ENCODE measurements at places on chromosomes 11 and 22.

- no peak for DNase-seq
These were observed 136.9 kb upstream of the SYT13 start for GRCh38 chr11:45423036-45423435.

DNA sequence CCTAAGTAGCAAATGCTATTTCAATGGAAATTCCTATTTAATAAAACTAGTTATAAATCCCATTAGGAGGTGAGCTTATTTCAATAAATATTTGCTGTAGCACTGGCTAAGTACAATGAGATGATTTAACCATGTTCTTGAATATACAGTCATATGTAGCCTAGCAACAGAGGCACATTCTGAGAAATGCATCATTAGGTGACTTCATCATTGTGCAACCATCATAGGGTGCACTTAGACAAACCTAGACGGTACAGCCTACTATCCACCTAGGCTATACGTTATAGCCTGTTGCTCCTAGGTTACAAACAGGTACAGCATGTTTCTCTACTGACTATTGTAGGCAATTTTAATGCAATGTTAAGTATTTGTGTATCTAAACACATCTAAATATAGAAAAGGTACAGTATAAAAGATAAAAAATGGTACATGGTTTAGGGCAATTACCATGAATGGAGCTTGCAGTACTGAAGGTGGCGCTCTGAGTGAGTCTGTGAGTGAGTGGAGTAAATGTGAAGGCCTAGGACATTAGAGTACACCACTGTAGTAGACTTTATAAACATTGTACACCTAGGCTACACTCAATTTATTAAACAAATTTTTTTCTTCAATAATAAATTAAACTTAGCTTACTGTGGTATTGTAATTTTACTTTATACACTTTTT lies 350.1 kb downstream of the CASP12 start:
- no peak for DNase-seq

DNA sequence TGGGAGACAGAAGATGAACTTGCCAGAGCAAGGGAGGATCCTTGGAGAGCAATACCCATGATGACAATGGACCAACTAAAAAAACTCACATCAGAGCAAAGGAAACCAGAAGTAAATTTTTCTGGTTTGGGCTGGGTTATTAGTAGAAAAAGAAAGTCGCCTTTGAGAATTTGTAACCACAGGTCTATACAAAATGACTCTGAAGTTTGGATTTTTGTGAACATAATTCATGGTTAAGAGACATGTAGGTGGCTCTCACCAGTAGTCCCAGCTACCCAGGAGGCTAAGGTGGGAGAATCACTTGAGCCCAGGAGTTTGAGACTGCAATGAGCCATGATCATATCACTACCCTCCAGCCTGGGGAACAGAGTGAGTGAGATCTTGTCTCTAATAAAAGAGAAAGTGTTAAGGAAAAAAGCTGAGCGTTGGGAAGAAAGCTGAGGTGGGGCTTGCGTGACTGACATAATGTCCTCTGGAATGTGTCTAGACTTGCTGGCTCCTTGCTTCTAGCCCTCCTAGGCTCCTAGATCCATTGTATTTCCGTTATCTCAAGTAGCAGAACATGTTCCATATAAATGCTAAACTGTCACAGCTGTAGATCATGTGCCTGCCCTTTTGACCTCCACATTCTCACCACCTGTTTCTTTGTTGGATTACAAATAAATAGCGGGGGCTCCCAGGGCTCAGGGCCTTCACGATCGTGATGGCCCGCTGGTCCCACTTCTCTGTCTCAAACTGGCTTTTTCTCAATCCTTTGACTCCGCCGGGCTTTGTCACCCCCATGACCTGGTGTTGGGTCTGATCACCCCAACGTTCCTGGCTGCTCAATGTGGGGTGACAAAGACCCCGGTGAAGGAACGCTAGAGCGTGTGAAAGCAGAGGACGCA lies 56.2 kb upstream of the SC5D start:
- no peak for DNase-seq

- DNase-seq = no peak
These were observed 497.3 kb downstream of the MIAT start for GRCh38 chr22:27154717-27155116.

DNA sequence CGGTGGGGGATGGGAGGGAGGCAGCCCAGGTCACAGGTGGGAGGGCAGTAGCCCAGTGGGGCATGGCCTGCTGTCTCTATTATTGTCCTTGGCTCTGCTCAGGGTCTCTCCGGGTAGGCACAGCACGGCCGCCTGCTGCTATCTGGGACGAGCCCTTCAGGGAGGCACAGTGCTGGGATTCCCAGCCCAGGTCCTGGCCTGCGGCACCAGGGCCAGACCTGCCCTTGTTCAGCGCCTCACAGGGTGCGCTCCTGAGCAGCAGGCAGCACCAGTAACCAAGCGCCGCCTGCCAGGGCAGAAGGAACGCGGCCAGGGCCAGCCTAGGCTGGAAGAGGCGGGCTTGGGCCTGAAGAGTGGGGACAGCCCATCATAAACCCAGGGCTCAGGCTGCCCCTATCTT lies 151.0 kb downstream of the MPPED1 start:
- DNase-seq = no peak

DNA sequence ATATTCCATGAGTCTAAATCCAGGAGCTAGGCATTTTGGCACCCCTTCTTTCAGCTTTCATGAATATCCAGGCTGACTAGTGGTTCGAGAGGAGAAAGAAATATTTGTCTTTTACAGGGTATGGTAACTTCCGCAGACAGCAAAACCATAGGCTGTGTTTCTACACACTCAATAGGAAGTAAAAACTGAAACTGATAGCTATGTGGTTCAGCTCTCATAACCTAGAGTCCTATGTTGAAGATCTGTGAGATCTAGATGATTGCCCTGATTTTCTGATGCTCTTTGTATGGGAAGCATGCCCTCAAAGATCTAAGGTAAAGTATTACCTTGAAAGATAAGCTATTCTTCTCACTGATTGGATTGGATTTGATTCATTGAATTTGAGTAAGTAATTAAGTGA lies 118.3 kb downstream of the CD44 start:
- no peak for DNase-seq

- no peak for DNase-seq
These were observed 32.9 kb upstream of the SLN start for GRCh38 chr11:107744736-107745135.

DNA sequence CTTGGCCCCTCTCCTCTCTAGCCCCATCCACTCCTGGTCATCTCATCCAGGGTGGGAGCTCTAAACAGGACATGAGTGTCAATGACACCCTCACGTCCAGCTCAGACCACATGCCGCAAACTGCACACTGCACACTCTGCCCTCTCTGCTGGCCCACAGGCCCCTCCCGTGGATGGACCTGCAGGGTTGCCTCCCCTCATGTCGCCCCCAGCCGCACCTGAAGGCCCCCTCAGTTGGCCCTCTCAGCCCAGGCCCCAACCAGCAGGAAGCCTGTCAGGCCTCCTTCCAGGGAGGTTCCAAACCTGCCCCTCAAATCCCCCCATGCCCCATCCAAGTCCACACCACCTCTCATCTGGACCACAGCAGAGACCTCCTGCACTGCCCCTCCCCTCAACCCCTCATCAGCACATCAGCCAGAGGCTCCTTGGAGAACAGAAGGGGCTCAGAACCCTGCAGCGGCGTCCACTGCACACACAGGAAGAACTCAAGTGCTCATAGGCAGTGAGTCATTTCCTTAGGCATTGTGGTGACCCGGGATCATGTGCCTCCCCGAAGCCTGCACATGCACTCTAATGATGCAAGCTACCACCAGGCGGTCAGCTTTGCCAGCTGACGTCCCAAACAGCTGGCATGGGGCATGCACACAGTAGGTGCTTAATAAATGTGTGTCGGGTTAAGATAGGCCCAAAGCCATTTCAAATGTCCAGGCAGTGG lies 12.9 kb upstream of the CDKN1C start:
- peak; percentile 42 for DNase-seq

DNA sequence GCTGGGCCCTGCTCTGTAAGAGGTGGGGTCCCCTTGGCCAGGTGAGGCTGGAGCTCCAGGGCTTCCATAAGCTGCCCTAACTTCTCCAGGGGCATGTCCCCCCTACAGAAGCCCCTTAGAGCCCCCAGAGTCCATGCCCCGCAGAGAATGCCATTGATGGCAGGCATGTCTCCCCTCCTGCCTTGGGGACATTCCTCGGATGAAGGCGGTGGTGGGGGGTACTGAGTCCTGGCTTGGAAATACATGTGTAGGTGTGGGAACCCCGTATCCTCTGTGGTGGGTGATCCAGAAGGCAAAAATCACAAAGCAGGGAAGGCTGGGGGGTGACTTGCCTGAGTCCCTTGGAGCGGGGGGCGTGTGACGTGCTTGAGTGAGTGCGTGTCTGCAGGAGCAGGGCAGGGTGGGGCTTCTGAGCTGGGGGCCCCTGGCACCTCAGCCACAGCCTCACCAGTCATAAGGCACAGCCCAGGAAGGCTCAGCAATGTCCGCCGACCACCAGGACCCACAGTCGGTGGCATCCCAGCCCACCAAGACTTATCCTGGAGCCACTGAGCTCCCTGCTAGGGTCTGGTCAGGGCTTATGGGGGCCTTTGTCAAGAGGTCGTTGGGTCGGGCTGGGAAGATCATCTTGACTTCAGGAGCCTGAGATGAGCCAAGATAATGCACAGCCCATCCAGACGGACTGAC lies 69.8 kb upstream of the KCNQ1OT1 start:
- DNase-seq = no peak

DNA sequence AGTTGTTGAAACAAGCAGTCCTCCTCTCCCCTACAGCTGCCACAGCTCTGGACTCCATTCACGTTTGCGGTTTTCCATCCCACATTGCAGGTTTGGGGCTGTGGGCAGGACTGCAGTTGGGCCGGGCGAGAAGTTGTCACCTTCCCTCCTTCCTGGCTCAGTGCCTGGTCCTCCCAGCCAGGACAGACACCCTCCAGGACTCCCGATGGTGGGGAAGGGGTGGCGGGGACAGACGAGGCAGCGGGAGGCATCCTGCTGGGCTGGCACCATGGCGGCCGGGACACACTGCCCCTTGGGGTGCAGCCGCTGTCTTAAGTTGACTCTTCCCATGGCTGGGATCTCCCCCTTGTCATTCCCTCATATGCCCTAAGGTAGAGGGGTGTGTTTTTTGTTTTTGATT lies 615.2 kb downstream of the BRD1 start:
- DNase-seq = no peak

DNA sequence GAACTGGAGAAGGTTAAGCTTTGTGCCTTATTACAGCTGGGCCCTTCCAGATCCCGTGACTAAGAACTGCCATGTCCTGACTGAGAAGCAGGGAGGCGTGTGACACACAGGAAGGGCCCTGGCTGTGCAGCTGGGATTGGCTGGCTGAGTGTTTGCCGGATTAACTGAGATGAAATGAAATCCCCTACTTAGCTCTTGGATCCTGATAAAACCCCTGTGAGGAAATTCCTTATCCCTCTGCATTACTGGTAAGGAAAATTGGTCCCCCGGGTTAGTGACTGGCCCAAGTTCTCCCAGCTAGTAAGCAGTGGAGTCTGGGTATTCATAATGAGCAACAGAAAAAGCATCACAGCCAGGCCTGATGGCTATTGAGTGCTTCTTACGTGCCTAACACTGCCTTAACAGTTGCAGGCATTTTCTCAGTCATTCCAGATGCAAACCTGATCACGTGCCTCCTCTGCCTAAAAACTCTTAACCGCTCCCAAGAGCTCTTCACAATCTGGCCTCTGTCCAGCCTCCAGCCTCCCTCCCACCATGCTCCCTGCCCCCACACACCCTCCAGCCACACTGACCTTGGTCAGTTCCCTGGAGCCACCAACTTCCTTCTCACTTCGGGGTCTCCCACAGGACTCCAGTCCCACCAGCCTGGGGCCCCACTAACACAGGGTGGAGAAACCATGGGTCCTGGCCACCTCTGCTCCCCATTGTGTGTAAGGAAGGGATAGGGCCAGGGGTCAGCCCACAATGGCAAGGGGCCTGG lies 37.8 kb downstream of the ARRB1 start:
- no peak for DNase-seq

DNA sequence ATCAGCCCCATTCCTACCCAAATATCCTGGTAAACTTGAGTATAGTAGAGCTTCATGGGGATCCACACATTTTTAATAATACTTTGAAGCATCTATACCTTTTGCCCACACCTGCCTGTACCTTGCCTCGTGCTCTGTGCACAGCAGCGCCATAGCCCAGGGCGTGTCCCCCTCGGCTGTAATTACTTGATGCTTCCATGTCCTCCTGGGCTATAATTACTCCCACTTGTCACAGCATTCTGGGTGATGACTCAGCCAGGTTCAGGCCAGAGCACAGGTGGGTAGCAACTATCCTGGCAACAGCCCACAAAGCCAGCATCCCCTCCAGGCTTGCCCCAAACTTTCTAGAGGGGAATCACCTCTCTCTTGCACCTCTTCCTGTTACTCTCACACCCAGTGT lies 23.7 kb upstream of the SLC36A4 start:
- no peak for DNase-seq

DNA sequence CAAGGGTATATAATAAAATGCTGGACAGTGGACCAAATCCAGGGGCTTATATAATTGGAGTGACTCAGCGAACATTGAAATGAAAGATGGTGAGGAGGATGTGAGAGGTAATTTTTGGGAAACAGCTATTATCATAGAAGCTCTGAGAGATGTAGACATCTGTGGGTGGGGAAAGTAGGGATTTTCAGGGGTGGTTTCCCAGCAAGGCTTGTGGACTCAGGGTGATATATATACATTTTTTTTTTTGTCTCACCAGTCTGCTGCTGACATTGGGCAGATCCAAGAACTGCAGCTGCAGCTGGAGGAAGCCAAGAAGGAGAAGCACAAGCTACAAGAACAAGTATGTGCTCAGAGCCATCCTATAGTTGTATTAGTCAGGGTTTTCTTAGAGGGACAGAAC lies 208.1 kb downstream of the MYO18B start:
- DNase-seq = no peak

DNA sequence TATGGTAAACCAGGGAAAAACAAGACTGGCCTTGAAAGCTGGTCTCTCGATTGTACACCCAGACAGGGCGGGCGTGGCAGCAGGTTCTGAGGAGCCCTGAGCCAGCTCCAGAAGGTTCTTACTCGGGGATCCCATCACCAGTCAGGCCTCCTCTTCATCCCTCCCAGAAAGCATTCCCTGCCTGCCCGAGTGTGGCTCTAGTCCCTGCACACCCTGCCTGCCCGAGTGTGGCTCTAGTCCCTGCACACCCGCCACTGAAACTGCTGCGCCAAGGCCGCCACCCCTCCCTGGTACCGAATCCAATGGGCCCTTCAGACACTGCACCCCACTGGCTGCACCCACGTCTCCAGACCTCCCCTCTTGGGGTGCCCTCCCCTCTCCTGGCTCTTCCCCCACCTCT lies 30.1 kb downstream of the KIAA0930 start:
- DNase-seq = no peak

GRCh38 chr11:47332303-47332711 lies 20.2 kb downstream of the MYBPC3 start:
- no peak for DNase-seq

GRCh38 chr22:33539902-33540751 lies 380.1 kb downstream of the LARGE1 start:
- no peak for DNase-seq

All from activated T-helper 1 cell treated with anti-CD3 and anti-CD28 coated beads, Interleukin-2, amount 50 U/mL, for 16 hours (primary cell).